ENCODE measurements at places on chromosomes 3 and 15. TPM values are rescaled to one million over a fixed set of nuclear protein-coding genes. Genes with fewer than 3 reads are reported as not detected.
A peak's percentile ranks its signal among the peaks of the same experiment; 100 is the strongest.

DNA sequence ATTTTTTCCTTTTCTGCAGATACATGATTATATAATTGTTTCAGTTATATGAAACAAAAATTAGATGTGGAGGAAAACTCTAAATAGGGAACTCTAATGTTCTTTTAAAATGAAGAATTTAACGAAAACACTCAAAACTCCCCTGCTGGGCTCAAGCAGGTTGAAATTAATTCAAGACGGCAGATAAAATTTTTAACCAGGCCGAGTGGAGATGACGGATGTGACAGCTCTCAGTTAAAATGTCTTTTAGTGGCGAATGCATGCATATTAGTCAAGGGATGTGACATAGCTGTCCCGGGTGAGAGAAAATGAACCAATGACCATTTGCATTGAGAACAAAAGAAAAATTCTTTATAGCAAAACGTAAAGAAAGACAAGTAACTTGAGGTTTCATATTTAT, 110.1 kb downstream of the ROBO2 start:
- no peak for DNase-seq

The C3orf20 gene
- 0.12 TPM for polyA plus RNA-seq

The GTF2E1 gene
- polyA plus RNA-seq = 6.0 TPM

The GUCA1C gene
- polyA plus RNA-seq = not detected

DNA sequence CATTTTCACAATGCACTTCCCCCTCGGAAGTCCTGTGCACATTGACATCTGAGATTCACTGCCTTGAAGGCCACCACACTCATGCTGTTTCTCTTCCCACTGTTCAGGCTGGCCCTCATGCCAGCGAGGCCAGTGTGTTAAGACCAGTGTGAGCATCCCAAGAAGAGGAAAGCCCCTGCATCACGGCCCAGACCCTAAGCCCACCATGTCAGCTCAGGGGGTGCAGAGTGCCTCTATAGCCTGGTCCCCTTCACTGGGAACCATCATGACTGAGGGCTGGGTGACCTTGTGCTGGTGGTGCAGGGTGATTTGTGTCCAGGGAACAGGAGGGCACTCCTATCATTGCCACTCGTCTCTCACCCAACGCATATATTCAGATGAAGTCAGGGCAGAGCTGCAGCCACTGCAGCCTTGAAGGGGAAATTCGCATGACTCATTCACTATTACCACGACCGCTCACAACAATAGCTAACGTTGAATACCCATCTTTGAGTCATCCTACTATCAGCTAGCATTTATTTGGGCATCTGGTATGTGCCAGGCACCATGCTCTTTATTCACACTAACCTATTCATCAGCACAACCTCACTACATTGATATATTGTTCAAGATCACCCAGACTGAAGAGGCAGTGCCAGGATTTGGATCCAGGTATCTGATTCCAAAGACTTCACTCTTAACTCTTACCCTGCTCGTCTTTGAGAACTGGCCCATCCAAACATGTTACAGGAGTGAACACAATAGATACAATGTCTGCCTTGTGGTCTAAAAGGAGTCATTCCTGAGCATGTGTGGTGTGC, 58.8 kb upstream of the SLC6A11 start:
- no peak for DNase-seq

DNA sequence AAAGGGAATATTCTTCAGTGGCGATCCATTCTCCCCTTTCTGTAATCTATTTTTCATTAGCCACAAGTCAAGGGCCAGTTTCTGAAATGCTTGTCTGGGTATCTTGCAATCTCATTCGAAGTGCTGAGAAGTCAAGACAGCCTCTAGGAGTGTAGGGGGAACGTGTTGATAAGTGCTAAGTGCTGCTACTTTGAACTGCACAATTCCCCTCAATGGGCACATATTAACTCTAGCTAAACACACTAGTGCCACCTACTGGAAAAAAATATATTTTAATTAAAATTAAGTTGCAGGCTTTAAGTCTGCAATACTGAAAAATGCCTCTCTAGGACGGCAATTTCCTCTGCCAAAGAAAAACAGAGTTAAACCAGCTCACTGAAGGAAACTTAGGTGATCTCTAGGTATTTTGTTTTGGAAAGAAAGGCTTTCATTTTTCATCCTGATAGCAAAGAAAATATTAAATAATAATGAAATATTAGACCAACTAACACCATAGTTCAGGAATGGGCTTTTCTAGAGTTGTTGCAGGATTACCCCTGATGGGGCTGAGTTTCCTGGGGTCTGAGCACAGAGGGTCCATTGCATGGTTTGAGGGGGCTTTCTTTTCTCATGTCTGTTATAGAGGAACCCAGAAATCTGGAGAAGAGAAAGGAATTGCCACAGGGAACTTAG, 181.9 kb upstream of the KBTBD8 start:
- peak; percentile 52 for DNase-seq

DNA sequence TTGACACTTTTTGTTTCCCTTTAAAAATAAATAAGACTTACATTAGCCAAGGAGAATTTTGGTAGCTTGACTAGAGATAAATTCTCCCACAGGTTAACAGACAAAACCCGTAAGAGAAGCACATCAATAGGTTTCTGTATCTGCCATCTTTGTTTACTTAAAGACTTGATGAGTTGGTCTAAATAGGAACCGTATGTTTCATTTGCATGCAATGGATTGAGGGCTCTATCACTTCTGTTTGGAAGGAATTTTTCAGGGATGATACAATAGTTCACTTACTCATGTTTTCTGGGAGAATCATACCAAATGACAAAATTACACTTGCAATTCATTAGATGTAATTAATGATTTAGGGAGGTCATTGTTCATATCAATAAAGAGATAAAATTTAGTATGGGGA, 631.5 kb upstream of the NR2F2 start:
- DNase-seq = no peak

- no peak for DNase-seq
These were observed 24.4 kb downstream of the P3H2 start for GRCh38 chr3:190096345-190096744.

The NEK10 gene
- 0.55 TPM for polyA plus RNA-seq

DNA sequence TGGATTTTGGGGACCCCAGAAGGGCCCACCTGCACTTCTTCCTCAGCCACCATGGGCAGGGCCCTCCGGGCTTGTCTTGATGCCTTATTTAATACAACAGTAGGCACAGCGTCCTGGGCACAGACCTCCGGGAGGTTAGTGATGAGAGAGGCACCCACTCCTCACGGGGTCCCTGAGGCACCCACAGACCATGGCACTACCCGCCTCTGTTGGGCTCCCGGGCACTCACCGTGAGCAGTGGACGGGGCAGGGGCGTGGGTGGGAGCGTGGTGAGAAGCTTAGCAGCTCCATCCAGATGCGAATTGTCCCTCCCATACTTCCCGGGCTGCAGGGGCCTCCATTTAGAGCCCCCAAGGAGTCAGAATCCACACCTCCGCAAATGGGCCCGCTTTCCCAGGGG, 317 bp upstream of the MESP2 start:
- no peak for DNase-seq

The PCLAF gene
- polyA plus RNA-seq = 0.92 TPM

DNA sequence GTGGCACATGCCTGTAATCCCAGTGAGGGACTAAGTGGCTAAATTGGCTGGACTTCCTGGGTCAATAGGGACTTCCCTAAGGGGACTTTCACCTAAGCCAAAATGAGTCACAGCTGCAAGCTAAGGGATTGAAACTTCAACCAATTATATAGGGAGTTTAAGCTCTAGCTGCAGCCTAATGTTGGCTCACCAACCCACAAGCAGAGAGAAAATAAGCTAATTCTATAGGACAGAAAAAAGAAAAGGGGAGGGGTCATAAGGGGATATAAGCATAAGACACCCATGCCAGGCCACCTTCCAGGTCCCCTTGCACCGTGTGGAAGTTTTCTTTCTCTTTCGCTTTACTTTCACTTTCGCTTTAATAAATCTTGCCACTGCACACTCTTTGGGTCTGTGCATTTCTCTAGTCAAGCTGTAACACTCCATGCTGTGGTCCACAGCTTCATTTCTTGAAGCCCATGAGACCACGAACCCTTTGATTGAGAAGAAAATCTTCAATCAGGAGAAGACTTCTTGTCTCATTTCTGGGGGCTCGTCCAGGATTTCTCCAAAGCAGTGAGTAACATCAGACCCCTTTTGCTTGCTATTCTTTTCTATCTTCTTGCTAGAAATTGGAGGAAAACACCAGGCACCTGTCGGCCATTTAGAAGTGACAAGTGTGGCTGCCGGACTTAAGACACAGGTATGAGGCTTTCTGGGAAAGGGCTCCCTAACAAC, 192.3 kb downstream of the IGSF11 start:
- no peak for DNase-seq

- no peak for DNase-seq
These were observed 157.9 kb downstream of the SUCNR1 start for GRCh38 chr3:152031321-152031720.

All from B cell (primary cell).